Stimulated activated CD4-positive, alpha-beta T cell treated with anti-CD3 and anti-CD28 coated beads, Interleukin-1b, Interleukin-23, amount 100 ng/mL, for 48 hours (primary cell): ENCODE measurements at places on chromosomes 12 and 14.

GRCh38 chr14:27623782-27624181 lies 1025.9 kb upstream of the NOVA1 start:
- DNase-seq, result no peak

DNA sequence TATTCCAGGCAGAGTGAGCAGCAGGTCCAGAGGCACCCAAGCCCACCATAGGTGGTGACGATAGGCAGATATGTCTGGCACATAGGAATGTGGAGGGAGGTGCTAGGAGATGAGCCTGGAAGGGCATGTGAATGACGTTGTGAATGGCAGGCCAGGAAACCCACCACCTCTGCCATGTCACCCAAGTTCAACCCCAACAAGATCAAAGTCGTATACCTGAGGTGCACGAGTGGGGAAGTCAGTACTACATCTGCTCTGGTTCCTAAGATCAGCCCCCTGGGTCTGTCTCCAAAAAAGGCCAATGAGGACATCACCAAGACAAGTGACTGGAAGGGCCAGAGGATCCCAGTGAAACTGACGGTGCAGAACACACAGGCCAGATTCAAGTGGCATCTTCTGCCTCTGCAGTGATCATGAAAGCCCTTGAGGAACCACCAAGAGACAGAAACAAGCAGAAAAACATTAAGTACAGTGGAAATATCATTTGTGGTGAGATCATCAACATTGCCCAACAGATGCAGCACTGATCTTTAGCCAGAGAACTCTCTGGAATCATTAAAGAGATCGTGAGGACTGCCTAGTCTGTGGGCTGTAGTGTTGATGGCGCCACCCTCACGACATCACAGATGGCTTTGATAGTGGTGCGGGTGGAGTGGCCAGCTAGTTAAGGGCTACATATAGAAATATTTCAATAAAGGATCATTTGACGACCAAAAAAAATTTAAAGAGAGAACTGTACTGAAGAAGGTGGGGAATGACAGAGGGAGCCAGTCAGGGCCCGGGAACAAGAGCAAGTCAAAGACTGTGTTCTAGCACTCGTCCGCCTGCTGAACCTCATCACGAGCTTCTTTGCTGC lies 99.7 kb downstream of the ZFP36L1 start:
- no peak for DNase-seq

DNA sequence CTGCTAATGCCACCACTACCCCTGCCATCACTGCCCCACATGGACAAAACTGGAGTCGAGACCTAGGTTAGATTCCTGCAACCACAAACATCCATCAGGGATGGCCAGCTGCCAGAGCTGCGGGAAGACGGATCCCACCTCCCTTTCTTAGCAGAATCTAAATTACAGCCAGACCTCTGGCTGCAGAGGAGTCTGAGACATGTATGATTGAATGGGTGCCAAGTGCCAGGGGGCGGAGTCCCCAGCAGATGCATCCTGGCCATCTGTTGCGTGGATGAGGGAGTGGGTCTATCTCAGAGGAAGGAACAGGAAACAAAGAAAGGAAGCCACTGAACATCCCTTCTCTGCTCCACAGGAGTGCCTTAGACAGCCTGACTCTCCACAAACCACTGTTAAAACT lies 7.1 kb upstream of the OAS2 start:
- no peak for DNase-seq

GRCh38 chr12:68012712-68013111 lies 23.5 kb downstream of the IFNG-AS1 start:
- no peak for DNase-seq

GRCh38 chr14:28773176-28773575 lies 6.6 kb downstream of the FOXG1 start:
- no peak for DNase-seq

DNA sequence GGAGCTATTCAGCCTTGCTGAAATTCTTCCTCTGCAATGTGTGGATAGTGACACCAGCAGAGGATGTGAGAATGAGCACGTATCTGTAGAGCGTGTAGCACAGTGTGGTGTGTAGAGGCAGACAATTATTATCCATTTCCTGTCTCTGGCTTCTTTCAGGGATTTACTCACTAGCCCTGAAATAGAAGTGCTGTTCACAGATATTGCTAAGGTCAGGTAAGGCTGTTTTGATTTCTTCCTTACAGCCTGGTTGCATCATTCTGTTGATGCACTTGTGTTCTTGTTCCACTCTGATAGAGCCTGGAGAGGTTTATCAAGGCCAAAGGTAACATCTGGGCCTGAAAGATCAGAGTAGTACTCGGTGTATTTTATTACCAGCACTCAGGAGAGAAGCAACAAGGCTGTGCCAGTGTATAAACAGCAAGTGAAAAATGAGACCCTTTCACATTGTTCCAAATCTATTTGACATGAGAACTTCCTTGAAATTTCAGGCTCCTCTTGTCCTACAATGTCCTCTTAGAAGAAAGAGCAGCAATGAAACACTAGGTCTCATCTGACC lies 16.7 kb downstream of the ARG2 start:
- no peak for DNase-seq
